CD4-positive, alpha-beta T cell treated with Interleukin-12 subunit alpha and Interleukin-12 subunit beta, for 1 hour (primary cell): ENCODE measurements at places on chromosomes 7 and 10.

GRCh38 chr7:93958216-93958615, 36.7 kb downstream of the GNG11 start:
- DNase-seq: no peak

DNA sequence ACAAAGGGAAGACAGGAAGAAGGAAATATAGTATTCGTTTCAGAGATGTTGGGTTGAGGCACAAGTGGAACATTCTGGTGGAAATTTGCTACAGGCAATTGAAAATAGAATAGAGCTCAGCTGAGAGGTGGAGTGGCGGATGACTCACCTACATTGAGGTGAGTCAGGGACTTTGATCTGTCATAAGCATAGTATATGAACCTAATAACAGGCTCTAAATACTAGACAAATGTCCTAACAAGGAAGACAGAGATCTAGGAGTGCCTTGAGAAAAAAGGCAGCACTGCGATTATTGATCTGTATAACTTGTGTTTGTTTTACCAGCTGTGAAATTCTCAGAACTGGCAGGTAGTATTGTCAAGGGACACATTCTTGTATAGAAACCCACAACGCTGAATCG, 907 bp upstream of the IFRD1 start:
- peak; percentile 48 for DNase-seq

- DNase-seq: no peak
These were observed 82.5 kb upstream of the SEM1 start for GRCh38 chr7:96792115-96792514.

- DNase-seq: no peak
These were observed 7.9 kb upstream of the EMX2 start for GRCh38 chr10:117534321-117535297.

- no peak for DNase-seq
These were observed 14.3 kb upstream of the STN1 start for GRCh38 chr10:103932271-103932670.

- DNase-seq: no peak
These were observed 48.8 kb downstream of the RELN start for GRCh38 chr7:103940382-103941268.
